ENCODE measurements at places on chromosomes 2 and 18.
A peak's percentile ranks its signal among the peaks of the same experiment; 100 is the strongest.

GRCh38 chr2:23545396-23545795 lies 160.4 kb downstream of the KLHL29 start:
- DNase-seq: peak; percentile 47

GRCh38 chr2:215358312-215358845 lies 46.5 kb downstream of the ATIC start:
- no peak for DNase-seq

DNA sequence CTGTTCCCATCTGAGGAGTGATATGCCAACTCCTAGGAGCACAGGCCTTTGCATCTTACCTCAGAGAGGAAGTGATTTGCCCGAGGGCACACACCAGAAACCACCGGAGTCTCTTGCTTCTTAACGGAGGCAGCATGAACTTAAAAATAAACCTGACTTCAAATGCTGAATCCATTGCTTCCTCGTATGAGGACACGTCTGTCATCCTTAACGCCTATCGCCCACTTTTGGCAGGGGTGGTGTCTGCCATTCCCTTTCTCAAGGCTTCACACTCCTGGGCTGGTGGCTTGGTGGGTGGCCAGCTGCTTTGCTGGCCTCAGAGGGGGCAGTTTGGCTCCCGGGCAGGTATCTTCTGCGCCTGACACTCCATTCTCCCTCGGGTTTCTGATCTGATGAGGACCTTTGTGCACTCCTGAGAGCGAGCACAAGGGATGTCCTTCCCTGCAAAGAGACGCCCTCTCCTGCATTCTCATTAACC lies 1.1 kb upstream of the PREB start:
- no peak for DNase-seq

GRCh38 chr2:172995323-172996244 lies 80.1 kb upstream of the MAP3K20 start:
- DNase-seq: peak; percentile 87

DNA sequence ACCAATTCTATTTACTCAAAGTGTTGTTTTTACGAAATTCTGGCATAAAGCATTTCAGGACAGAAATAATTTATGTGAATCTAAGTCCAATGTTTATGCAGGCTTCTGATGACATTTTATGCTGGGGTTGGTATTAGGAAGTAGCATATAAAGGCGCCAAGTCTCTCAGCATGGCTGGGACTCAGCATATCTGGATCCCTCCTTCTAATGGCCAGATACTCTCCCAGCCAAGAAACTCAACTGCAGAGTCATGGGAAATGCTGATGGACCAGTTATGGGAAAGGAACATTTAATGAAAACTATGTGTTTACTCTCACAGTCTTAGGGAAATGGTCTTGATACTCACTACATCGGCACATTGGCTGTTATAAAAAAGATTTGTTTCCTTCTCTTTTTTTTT lies 392.2 kb downstream of the ARHGAP15 start:
- no peak for DNase-seq

DNA sequence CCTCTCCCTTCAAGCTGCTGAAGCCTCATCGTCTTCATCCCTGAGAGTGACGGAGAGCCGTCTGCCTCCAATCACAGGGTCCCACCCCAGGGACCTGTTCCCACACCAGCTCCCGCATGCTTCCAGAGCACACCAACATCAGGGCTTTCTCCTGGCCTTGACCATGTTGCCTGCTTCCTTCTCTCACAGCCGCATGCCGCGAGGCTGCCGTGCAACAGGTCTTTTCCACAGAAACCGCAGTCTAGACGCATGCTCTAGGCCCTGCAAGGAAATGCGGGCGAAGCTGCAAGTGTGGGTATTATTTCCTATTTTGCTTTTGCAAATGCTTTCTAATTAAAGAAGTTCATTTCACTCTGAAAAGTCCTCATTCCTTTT lies 277.8 kb downstream of the EIPR1 start:
- no peak for DNase-seq

DNA sequence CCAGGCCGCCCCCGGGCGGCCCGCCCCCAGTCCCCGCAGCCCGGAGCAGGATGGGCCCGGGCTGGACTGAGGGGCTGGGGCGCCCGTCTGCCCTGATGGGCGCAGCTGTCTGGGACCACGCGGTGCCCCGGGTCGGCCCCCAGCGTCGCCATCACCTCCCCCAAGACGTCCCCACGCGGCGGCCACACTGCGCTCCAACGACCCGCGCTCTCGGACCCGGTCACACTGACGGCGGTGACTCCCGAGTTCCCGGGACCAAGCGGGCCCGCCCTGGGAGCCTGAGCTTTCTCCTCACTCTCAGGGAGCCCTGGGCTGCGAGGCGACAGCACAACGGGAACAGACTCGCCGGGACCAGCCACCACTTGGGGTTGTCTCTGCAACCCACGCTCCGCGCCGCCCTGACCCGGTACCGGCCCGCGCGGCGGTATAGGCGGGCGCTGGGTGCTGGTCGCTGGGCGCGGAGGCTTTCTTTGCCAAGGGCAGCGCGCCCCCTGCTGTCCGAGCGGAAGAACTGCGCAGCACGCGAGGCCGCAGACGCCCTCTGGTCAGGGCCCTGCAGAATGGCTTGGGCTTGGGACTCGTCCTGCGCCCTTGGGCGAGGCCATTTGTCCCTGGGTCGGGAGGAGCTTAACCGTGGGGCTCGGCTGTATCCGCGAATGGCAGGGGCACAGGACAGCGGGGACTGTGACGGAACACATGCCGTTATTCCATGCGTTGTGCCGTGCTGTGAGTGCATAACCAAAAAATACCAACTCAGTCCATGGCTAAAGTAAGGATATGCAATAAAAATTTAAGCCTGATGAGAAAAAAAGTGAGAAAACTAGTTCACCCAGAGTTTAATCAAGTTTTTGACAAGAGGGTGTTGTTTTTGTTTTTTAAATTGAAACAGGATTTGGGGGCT lies 54.8 kb upstream of the ANKRD62 start:
- DNase-seq: peak; percentile 55

- peak; percentile 56 for DNase-seq
Measured at GRCh38 chr2:177332026-177332991, 60.3 kb upstream of the AGPS start.

- DNase-seq: no peak
Measured at GRCh38 chr18:52652391-52652790, 312.4 kb downstream of the DCC start.

DNA sequence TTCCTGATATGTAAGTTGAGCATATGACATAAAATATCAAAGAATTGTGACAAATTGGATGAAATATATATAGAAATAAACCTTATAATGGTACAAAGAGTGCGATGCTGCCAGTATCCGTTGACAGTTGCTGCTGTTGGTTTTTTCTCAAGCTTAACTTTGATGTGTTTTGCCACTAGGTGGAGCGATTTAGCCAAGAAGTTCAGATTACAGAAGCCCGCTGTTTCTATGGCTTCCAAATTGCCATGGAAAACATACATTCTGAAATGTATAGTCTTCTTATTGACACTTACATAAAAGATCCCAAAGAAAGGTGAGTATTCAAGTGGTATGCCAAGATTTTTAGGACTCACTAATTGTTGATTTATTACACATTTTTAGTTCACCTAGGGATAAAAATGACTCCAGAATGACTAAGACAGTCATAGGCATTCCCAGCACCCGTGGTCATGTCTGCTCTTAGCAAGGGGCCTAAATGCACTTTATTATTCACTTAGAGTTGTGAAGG lies 2.1 kb downstream of the RRM2 start:
- DNase-seq: peak; percentile 68

GRCh38 chr2:2886922-2887321 lies 490.7 kb downstream of the EIPR1 start:
- DNase-seq: no peak

DNA sequence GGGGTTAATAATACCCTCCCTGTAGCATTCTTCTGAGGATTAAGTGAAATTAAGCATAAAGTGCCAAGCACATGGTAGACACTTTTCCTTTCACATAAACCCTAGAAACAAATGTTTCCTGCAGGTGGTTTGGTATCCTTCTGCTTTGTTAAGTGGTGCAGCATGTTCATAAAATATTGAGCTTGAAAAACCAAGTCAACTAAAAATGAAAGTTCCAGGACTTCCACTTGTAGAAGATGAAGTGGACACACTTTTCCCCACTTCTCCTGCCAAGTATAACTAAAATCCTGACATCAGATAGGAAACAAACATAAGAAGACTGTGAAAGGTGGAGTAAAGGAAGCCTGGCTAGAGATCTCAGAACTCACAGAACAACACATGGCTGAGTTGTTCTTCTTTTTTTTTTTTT lies 90.5 kb downstream of the COLEC12 start:
- DNase-seq: no peak

DNA sequence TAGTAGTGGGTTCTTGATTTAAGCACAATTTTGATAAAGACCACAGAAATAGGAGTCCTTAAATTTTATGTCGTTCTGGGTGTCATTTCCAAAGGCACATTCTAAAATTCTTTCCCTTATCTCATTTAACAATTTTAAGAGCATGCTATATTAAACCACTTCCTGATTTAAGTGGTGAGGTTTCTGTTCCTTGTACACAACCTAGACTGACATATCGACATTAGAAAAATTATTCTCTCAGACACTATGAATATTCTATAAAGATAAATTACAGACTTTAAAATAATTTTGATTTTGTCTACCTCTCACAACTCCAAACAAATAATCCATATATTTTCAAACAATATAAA lies 923.8 kb downstream of the LRP1B start:
- DNase-seq: no peak

Measured in A172 (cell line).